NCI-H187 (cell line): ENCODE measurements at places on chromosomes 3 and 15.

- DNase-seq, result no peak
Measured at GRCh38 chr3:94251566-94251965, 188.7 kb downstream of the NSUN3 start.

GRCh38 chr3:119514637-119515036, 16.3 kb downstream of the TIMMDC1 start:
- DNase-seq, result no peak

GRCh38 chr3:69541711-69542088, 155.8 kb upstream of the FRMD4B start:
- no peak for DNase-seq

DNA sequence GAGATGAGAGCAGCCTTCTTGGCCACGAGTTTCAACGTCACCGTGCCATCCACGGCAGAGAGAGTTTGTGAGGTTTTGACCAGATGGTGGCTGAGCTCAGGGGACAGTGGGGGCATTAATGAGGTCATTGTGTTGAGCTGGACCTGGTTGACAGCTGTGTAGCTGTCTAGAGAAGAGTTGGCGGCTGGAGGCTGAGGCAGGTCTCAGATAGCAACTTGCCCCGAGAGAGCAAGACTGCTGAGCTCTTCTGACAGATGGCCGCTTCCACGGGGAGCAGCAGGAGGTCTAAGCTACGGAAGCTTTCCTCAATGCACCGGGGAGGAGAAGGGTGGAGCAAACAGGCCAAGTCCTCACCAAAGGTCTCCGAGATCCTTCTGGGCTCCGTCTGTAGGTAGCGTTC, 44.8 kb upstream of the EIF5A2 start:
- no peak for DNase-seq

DNA sequence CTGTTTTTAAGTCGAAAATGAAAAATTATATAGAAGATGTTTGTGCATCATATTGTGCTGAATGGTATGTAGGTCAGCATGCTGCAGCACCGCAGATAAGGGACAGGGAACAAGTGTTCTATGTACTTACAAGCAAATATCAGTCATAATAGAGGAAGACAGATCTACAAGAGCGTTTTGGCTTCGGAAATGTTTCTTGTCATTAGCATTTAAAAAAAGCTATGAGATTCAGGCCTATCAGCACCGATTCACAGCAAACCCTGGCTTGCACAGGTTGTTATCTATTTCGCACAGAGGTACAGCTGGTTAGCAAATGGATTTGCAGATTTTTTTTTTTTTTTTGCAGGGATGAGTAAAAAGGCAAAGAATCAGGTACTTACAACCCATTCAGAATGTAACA, 204.2 kb upstream of the TBC1D5 start:
- no peak for DNase-seq

DNA sequence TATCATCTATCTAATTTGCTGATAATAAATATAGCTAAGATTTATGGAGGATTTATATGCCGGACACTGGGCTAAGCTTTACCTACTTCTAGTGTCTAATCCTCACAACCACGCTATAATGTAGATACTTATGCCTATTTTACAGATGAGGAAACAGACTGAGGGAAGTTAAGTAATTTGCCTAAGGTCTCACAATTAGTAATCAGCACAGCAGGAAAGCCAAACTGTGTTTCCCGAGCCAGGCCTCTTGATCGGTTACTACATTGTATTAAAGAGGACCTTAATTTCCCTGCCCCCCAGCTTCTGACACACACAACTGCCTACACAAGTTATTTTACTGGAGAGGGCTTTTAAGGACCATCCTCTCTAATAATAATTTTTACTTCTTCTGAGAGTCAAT, 40.9 kb downstream of the ONECUT1 start:
- no peak for DNase-seq

GRCh38 chr3:197367081-197367780, 68.8 kb upstream of the DLG1 start:
- peak; percentile 72 for DNase-seq

- no peak for DNase-seq
Measured at GRCh38 chr3:127997961-127998360, 54.3 kb upstream of the SEC61A1 start.

DNA sequence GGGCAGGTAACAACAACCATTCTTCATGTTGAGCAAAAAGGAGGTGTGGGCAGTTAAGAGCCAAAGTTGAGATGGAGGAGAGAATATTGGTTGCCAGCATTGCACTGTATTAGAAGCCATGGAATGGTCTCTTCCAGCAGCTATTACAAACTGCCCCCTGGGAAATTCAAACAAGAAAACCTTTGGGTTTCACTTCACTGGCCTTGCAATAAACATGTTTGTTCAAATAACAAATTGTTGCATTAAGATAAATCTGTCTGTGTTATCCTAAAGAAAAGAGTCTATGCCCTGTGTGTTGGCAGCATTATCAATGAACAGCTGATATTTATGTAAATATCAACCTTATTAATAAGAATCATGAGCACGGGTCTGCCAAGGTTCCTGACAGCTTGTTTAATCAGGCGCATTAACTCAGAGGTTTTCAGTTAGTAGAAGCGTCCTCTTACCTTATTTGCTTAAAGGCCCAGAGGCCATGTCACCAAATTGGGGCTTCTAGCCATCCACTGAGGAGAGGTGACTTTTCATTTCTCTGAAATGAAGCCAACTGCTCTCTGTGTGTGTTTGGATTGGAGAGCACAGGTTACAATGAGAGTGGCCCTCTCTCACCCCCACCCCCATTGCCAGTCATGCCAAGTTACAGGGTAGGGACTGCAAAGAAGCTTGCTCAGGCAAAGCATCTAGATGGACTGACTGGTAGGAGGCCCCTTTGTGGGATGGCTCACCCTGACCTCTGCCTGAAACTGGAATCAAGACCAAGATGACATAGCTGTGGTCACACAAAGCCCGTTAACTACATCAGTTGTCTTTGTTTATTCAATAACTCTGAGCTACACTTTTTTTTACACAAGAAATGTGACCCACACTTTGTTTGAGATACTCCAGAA, 10.5 kb downstream of the FILIP1L start:
- DNase-seq, result no peak

DNA sequence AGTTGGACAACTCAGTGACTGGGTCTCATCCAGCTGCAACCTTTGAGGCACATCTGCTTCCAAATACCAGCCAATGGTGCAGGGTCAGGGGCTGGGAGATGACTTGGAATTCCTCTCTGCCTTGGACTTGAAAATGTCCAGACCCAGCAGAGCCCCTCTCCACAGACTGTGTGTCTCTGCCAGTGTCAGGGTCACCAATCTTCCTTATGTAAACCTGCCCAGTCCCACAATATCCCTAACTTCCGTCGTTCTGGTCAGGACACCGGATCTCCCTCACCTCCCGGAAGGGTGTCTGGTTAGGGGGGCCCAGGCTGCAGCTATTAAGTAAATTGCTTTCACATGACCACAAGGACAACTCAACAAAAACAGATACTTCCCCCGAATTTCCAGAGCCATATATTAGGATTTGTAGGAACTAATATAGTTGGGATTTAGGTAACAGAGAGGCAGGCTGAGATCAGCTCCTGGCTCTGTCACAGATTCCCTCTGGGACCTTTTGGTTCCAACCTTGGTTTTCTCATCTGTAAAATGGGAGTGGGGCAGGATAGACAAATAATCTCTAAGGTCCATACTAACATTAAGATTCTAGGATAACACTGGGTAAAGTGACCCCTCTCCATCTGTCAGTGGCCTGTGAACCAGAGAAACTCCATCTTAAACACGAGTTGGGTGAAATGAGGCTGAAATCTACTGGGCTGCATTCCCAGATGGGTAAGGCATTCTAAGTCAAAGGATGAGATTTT, 30.8 kb downstream of the IGDCC3 start:
- no peak for DNase-seq
